ENCODE measurements at places on chromosomes 1 and 21.

- DNase-seq: no peak
Observed at GRCh38 chr1:46812065-46812963, 13.5 kb downstream of the CYP4B1 start.

DNA sequence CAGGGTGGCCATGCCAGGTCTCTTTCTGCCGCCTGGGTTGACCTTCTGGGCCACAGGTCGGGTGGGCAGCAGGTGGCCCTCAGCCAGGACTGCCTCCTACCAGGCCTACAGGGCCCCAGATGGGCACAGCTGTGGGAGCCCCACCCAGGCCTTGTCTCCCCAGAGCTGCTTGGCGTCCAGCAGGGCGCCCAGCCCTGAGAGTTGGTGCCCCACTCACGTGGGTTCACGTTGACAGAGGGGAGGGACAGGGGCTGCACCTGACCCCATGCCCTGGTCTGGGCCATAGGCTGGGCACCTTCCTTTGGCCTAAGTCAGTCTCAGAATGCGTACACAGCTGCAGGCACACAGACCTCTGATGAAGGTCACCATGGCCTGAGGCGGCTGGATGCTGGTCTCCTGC is 16.7 kb downstream of the PRDM16 start:
- no peak for DNase-seq

GRCh38 chr1:72227667-72228066 is 54.7 kb downstream of the NEGR1 start:
- DNase-seq: no peak

DNA sequence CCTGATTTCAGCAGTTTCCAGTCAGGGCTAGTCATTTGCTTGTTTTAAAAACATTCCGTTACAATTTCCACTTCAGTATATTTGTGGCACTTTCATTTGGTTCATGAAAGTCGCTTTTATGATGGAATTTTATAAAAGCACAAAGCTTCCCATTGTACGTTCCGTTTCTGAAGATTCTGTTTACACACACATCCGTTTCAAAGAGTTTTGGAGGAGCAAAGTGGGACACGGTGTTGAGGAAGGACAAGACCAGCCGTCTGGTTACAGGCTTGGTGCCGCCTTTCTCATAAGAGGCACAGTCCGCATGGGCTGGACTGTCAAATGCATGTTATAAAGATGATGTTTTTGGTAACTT is 60.3 kb downstream of the FAAP20 start:
- no peak for DNase-seq

DNA sequence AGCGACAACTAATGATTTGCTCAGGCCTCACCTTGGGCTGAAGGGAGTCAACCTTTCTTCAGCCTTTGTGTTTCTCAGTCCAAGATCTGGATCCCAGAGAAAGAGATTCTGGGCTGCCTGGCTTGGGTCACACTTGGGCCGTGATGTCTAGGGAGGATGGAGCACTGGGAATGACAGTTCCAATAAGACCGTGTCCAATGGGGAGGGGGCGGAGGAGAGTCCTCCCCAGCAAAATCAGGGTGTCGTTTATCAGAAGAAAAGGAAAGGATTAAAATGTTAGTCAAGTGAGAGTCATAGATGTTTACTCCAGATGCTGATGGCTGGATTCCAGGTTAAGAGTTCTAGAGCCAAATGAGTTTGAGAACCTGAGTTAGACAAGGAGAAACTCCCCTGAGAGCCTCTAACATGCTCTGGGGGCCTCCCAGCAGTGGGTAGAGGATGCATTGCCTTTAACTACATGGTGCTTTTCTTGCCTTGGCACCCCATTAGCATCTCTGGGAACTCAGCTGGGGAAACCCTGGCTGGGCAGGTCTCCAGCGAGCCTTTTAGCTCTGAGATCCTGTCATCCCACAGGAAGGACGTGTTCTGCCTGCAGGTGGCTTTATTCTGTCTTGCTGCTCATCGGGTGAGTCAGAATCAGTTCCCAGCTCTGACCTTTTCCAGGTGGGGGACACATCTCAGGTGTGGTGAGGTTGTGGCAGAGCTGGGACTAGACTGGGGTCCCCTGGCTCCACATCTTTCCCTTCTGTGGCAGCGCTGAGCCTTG is 22.2 kb downstream of the NIPAL3 start:
- peak; percentile 9 for DNase-seq

DNA sequence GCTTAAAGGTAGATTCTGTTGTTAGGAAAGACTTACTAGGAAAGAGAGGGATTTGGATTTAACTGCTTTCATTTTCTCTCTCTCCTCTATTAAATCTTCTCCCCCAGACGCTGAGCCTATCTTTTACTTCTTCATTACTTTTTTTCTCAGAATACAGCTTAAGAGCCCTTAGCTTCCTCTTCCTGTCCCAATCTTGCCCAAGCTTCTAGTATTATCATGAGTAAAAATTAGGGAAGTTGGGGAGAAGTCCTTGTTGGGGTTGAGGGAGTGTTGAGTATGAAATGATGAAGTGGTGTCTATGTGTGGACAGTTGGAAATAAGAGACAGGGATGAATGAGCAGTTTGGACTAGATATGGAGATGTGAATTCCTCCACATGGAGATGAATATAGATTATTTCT is 35.0 kb downstream of the ACP6 start:
- DNase-seq: no peak

GRCh38 chr1:193537266-193538002 is 351.0 kb upstream of the B3GALT2 start:
- DNase-seq: no peak

DNA sequence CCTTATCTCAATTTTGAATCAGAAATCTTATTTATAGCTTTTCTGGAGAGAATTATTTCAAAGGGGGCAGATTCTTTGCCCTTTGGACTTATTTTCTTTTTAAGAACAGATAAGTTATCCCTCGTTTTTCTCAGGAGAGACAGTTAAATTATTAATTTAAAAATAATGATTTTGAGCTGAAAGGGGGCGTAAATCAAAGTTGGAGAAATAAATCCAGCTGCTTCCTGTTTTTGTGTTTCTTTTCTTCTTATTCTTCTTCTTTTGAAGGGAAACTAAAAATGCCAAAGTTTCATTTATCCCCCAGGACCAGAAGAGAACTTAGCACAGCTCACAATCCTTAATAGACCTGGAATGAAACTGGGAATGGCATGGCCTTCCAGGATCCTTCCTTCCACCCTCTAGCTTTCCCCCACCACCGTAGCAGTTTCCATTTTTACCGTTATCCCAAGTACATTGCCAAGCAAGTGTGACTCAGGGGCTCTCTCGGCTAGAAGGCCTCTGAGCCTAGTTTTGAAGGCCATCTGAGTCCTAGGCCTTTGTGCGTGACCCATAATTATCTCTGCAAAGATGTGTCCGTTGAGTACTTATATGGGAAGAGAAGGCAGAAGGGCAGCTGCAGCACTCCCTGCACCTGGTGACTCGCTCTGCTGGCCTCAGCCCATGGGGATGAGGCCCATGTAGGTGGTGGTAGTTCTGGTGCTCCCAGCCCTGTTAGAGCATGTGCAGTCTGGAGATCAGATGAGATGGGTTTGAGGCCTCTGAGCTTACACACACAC is 181.7 kb downstream of the ROR1 start:
- DNase-seq: no peak

DNA sequence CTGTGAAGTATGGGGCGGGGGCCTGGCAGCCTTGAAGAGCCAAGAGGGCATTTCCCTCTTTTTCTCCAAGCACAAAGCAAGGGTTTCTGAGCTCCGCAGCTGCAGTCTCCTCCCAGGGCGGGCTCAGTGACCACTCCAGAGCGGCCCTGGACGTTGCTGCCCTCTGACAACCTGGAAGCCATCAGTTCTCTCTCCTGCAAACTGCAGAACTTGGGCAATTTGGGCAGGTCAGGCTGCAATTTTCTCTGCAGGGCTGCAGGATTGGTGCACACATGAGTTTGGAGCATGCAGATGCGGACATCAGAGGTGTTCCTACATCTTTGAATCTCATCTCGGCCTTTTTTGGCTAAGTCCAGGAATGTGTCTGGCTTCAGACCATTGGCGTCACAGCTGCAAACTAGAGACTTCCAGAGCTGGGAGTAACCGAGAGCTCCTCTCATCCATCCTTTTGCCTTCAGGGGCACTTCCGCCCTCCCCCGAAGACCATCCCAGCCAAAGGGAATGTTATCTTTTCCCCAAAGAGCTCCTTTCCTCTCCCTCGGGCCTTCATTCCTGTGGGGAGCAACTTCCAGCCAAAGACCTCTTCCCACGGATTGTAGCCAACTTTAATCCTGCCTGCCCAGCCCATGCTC is 139.6 kb upstream of the WNT4 start:
- no peak for DNase-seq

DNA sequence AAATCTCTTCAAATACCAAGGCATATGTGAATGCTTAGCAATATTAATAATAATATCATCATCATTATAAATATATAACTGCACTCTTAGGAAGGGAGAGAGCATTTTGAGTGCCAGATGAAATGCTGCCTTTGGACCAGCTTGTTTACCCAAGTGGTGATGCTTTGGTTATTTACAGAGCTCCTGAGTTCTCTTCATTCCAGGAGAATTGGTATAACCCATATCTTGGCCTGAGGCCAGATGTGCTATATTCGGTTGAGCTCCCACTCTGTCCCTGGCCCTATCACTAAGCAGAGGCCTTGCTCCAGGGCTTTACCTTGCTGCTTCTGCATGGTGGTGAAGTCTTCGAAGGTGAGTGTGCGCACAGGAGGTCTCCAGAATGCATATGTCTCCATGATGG is 89.4 kb downstream of the TBX15 start:
- no peak for DNase-seq

DNA sequence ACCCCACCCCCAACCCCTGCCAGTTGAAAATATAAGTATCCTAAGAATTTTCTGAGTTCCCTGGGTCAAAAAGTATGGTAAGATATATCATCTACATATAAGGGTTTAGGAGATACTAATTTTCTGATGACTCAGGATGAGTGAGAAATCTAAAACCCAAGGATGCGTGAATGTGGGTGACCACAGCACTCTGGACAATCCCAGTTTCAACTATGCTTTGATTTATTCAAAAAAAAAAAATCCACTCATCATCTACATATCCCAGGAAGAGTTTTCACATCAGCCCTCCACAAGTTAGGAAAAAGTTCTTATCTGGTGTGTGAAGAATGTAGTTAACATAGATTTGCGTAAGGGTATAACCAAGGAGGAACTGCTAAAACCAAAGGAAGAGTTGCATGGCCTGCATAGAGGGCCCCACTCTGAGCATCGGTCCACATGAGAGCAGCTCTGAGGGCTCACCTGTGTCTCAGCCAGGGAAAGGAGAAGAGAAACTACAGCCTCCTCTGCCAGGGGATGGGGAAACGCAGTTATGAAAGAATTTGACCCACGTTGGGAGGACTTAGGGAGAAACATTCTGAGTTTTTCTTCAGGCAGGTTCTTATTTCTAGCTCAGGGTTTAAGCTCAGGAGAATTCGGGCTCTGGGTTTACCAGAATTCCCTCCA is 18.8 kb downstream of the LAMB3 start:
- no peak for DNase-seq

DNA sequence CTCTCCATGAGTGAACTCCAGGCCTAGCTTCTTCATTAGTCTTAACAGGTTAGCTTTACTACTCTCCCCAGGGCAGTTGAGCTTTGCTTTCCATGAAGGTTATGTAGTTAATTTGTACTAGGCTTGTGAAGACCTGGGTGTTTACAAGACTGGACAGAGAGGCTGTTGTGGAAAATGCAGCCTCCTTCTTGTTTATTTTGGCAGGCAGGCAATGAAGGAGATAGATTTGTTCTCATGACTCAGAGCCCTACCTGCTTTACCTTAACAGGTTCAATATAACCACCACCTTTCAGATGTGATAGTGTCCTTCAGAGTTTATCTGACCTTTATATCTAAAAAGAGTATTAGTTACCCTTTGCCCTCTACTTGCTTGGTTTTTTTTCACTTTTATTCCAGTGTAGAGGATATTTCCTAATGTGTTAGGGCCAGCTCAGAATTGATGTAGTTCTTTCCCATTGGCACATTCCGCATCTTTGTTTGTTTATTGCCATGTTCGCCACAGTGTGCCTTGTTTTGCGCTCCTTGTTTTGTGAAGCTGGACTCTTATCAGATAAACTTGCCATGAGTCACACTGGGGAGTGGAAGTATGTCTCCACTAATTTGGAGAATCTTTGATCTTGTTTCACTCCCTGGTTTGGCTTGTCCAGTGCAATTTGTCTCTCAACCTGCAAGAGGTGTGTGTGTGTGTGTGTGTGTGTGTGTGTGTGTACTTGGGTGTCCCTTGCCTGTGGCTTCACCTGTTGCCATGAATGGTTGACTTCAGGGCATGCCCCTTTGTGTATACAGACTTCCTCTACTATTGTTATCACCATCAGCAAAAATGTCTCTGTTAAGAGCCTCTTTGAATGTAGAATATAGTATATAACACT is 87.4 kb upstream of the MACF1 start:
- no peak for DNase-seq

- DNase-seq: no peak
Observed at GRCh38 chr1:50659107-50659662, 235.9 kb upstream of the DMRTA2 start.

- DNase-seq: no peak
Observed at GRCh38 chr1:52634111-52634510, 1.1 kb downstream of the SHISAL2A start.

GRCh38 chr1:208951908-208952307 is 631.6 kb upstream of the CAMK1G start:
- DNase-seq: no peak

DNA sequence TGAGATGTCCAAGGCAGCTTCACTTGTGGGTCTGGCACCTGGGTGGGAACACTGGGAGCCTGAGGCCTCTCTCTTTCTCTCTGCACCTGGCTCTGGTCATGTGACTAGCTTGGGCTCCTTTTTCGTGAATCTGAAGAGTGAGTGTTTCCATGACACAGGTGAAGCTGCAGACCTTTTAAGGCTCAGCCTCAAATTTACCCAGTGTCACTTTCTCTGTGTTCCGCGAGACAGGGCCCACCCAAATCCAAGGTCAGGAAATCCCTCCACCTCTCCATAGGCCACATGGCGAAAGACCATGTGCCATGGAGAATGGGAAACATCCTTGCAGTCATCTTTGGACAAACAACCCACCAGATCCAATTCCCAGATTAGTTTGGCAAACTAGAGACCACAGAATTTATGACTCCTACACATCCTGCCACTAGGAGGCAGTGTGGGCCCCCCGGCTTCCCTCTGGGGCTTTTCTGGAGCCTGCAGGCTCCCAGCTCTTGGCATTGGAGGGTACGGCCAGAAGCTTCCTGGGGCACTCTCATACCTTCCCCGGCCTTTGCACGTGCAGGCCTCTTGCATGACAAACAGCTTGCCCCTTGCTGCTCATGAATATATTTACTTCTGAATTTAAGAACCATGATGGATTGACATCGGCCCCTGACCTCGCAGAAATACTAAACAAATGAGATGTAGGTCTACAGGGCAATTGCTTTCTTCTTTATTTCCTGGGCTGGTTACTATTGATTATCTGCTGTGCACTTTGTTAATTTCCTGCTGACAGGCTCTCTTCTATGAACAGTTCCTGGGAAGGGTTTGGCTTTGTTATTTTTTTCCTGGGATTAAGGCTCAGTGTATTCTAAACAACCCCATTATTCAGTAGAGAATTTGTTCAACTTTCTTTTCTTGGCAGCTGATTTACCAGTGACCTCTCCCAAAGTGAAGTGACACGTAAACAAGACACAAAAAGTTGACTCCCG is 180.7 kb downstream of the KAZN start:
- no peak for DNase-seq

DNA sequence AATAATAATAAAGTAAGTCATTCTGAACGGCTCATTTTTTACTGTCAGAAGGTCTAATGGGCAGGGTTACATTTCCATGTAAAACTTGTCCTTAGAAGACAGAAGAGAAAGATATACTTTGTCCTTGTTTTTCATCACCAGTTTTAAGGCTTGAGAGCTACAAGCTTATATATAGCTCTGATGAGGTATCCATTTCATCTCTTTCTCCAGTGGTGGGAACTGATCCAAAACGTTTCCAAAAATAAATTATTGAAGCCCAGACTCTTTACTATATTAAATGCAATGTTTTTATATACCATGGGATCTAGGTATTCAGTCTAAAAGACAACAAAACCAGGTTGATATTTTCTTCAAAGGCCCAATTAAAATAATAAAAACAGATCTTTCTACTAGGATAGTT is 8.7 kb downstream of the B3GALNT2 start:
- no peak for DNase-seq
